ENCODE measurements at places on chromosomes 2 and 18. TPM values are rescaled to one million over a fixed set of nuclear protein-coding genes. Genes with fewer than 3 reads are reported as not detected.
A peak's percentile ranks its signal among the peaks of the same experiment; 100 is the strongest.

GRCh38 chr2:159573846-159574606 is 42.3 kb downstream of the BAZ2B start:
- no peak for DNase-seq

- DNase-seq: no peak
Measured at GRCh38 chr2:237530472-237531433, 35.6 kb upstream of the PRLH start.

DNA sequence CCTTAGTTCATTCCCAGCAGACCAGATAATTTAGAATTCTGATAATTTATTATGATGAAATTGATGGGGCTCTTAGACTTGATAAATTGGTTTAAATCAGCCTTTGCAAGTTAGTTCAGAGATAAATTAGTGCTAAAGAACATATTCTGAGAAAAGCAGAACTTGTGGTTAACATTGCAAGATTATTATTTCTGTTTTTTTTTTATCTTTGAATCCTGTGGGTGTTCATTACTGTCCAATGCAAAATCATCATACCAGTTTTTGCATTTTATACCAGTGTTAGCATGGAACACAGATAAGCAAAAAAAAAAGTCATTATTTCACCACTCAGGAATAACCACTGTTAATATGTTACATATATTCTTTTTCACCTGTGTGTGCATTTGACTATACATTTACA is 9.1 kb downstream of the SEPTIN2 start:
- DNase-seq: peak; percentile 34

- peak; percentile 7 for DNase-seq
Measured at GRCh38 chr2:209579230-209579749, 155.4 kb downstream of the MAP2 start.

DNA sequence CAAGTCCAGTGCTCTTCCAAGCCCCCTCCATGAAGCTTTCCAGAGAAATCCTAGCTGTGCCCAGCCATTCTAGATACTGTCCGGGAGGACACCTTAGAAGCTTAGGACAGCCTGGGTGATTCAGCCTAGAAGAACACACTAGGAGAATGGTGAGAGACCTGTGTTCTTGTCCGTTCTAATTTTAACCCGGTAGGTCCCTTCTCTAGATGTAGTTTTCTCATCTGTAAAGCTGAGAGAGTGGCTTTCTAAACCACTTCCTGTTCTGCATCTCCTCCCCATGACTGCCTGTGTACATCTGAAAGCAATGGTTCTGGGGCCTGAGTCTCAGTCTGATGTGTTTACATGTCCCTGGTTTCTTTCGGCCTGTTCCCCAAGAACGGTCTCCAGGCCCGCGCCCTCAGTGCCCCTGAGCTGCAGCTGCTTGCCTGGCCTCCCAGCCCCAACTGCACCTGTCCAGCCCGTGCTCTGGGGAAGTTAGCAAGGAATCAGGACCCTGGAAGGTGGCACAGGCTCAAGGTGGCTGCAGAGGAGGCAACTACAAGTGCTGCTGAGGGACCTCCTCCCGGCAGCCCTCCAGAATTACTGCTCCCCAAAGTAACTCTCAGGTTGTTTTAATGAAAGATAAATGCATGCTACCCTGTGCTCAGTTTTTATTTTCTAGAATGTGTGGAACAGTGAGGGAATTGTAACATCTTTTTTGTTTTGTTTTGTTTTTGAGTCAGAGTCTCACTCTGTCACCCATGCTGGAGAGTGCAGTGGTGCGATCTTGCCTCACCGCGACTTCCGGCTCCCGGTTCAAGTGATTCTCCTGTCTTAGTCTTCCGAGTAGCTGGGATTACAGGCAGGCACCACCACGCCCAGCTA is 105.9 kb downstream of the LBH start:
- DNase-seq: peak; percentile 80

DNA sequence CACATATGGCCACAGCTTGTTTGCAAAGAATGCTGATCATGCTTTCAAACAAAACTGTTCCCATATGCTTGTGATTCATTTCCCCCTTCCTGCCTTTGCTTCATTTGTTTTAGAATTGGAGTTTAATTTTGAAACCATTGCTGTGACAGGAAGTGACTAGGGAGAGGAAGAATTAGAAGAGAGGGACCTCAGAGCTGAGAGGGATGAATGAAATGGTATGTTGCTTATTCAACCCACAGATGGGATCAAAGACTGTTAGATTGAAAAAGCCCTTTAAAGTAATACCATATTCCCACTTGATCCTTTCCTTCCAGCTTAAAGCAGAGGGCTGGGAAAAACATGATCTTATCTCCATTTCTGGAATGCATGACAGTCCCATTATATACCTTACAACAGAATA is 106.2 kb upstream of the RNF152 start:
- no peak for DNase-seq

GRCh38 chr2:86275384-86275799 is 62.0 kb downstream of the REEP1 start:
- no peak for DNase-seq

- no peak for DNase-seq
Measured at GRCh38 chr2:205198140-205198525, 484.2 kb upstream of the NRP2 start.

GRCh38 chr2:149090706-149091105 is 52.2 kb downstream of the LYPD6B start:
- DNase-seq: no peak

DNA sequence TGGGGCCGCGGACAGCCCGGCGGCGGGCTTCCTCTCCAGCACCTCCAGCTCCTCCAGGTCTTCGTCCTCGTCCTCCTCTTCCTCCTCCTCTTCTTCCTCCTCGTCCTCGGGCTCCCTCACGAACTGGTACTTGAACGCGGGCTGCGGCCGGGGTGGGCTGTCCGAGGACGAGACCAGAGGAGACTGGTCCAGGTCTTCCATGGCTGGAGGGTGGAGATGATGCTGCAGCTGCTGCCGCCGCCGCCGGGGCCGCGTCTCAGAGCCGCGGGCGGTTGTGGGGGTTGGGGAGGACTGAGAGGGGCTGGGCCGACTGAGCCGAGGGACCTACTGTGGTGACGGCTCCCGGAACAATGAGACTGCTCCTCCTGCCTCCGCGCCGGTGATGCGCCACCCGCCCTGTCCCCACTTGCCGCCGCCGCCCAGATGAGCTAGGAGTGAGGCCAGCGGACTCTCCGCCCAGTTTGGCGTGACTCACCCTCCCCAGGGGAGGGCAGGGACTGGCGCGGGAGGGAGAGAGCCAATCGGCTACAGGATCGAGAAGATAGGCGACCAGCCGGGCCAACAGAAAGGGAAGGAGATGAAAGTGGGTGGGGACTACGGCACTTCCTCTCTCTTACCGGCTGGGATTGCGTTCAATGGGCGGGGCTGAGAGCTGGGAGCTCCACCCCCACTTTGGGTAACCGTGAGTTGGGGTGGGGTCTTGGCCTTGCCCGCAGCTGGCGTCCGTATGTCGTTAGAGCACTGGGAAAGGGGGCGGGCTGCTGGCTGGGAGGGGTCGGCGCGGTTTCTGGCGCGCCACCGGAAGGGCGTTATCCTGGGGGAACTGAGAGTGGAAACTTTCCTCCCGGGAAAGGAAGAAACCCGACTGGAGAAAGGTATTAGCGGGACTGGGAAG is at the start of gene RTN4:
RTN4 (minus strand) TSS at position 352 of the 895 bp plus-strand sequence; CDS start at position 201, 151 bp downstream.
- peak; percentile 99 for DNase-seq

DNA sequence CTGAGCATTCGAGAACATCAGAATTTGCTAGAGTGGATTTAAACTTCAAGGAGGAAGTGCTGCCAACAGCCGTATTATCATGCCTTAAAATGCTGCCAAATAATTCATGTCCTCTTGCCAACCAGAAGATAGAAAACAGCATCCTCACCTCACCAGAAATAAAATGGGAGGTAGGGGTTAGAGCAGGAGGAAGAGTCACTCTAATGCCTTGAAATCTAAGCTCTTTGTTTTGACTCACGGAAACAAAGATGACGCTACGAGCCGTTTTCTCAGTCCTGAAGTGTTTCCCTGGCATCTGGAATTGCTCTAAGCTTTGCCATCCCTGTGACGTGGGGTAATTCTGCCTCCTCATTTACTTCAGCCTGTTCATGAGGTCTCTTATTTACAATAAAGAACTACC is 97.1 kb downstream of the PRPF40A start:
- DNase-seq: no peak

- DNase-seq: no peak
Measured at GRCh38 chr2:4214444-4215205, 511.2 kb downstream of the DCDC2C start.

DNA sequence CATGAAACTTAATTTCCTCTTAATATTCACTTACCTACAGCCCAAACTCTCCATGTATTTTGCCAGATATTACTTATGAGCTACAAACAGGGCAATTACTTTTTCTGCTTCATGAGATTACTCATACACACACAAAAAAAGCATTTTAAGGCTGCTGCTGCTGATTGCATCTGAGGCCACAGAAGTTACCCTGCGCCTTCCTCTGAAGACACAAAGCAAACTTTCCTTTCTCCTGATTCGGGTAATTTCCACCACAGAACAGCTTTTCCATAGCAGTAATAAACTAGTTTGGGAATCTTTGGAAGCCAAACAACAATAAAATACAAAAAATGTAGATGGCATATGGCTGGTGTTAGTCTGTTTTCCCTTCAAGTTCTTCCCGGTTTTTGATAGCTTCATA is 6.2 kb downstream of the TTC32 start:
- no peak for DNase-seq

GRCh38 chr2:166958986-166959481 is 70.8 kb downstream of the XIRP2 start:
- DNase-seq: no peak

- DNase-seq: no peak
Measured at GRCh38 chr2:159942146-159942545, 120.3 kb downstream of the PLA2R1 start.

- DNase-seq: no peak
Measured at GRCh38 chr2:67579216-67579615, 182.1 kb downstream of the ETAA1 start.

- no peak for DNase-seq
Measured at GRCh38 chr2:75896779-75897366, 186.2 kb upstream of the GCFC2 start.

- no peak for DNase-seq
Measured at GRCh38 chr18:62407660-62408059, 82.5 kb downstream of the TNFRSF11A start.

GRCh38 chr2:122478771-122479170 is 723.3 kb downstream of the TSN start:
- no peak for DNase-seq

- DNase-seq: no peak
Measured at GRCh38 chr18:57635003-57635822, 13.6 kb upstream of the NARS1 start.

DNA sequence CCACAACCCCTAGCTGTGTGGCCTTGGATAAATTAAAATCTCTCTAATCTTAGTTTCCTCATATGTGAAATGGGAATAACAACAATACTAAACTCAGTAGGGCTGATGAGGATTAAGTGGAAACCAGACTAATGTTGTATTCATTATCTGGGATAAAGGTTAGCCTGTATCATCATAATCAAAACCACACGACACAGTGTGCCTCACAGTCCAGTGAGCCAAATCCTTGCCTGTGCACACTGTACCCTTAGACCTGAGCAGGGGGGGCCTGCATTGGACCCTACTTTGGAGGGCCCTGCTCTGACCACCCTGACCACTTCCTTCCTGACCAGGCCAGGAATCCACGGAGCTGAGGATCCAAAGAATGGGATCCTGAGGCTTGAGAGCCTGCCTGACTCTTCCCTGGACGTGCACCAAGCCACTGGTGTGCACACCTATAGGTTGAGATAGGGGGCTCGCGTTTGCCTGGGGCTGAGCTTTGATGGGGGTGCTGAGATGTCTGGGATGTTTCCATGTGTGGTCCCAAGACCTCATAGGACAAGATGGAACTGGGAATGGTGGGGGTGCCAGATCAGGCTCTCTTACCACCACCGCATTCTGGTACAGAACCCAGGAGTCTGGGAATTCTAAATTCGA is 69.7 kb downstream of the TGOLN2 start:
- DNase-seq: no peak

- DNase-seq: no peak
Measured at GRCh38 chr18:73153271-73153670, 285.5 kb upstream of the NETO1 start.

DNA sequence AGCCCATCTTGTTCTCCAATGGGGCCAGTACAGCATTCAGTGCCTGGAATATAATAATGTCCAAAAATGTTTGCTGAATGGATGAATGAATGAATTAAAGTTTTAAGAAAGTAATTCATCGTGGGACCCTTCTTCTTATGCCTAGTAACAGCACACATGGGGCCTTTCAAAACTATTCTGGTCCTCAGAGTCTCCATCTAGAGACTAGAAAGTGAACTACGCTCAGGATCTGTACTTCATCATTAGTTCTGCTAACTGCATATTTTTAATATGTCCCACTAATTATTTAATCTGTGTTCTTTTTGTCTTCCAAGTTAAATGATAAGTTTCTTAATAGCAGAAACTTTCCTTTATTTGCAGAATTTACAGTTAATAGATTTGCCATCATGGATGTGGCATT is 172.5 kb downstream of the SMAD2 start:
- DNase-seq: no peak

MIB1 gene
- 24.4 TPM for total RNA-seq

NEU4 gene
- total RNA-seq: not detected

LYPD6 gene
- not detected for total RNA-seq

UGT1A6 gene
- not detected for total RNA-seq

CGREF1 gene
- total RNA-seq: not detected

NEMP2 gene
- total RNA-seq: 17.3 TPM

WBP1 gene
- total RNA-seq: 98.4 TPM

GTF3C2 gene
- 121 TPM for total RNA-seq

PID1 gene
- not detected for total RNA-seq

ACOXL gene
- total RNA-seq: not detected
